Stimulated activated CD4-positive, alpha-beta T cell treated with anti-CD3 and anti-CD28 coated beads, Interleukin-15, amount 100 ng/mL, for 24 hours (primary cell): ENCODE measurements at places on chromosomes 13 and 19.

GRCh38 chr13:32028711-32029110, 2.9 kb upstream of the FRY start:
- no peak for DNase-seq

GRCh38 chr19:19580418-19580817, 38.1 kb downstream of the PBX4 start:
- no peak for DNase-seq

DNA sequence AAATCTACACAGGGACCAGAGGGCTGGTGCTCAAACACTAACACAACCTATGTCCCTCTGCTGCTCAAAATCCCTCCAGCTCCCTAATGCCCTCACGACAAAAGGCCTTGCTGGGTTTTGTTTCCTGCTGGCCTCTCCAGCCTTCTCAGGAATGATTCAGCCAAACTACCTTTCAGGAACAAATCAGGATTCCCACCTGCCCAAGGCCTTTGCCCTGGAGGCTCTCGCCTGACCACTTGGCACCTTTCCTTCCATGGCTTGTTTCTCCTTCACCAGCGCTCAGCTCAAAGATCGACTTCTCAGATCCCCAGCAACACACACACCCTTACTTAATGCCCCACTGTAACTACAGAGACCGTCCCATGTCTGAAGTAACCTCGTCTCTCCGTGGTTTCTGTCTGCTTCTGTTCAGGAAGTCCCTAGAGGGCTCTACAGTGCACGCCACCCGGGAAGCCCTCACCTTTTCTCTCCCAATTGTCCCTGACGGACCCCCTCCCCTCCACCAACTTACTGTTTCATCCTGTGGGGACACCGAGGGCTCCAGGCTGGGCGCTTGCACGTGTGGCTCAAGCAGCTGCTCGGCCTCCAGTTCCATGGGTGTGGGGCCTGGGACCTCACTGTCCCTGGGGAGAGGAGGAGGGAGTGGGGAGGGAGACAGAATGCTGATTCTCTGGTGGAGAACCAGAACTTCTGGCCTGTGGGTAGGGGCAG, 3.2 kb upstream of the SIX5 start:
- no peak for DNase-seq

- DNase-seq = no peak
Observed at GRCh38 chr13:63307228-63307627, 1891.6 kb upstream of the PCDH20 start.

DNA sequence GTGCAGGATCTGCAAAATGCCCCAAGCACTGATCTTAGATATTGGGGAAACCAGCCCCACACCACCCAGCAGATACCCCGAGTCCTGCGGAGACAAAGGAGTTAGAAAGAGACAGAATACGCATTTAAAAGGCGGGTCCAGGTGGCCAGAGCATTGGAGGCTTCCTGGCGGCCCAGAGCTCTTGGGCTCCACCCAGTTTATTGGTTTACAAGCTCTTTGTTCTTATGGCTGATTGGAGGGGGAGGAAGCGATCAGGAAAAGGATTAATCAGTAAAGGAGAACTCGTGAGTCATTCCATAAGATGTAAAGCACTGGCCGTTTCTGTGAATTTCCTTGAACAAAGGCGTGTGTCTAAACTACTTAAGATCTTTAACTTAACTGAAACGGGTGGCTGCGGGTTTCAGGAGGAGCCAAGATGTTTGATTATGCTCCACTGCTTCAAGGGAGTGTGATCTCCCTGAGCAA, 926 bp downstream of the ZNF587 start:
- peak; percentile 38 for DNase-seq

DNA sequence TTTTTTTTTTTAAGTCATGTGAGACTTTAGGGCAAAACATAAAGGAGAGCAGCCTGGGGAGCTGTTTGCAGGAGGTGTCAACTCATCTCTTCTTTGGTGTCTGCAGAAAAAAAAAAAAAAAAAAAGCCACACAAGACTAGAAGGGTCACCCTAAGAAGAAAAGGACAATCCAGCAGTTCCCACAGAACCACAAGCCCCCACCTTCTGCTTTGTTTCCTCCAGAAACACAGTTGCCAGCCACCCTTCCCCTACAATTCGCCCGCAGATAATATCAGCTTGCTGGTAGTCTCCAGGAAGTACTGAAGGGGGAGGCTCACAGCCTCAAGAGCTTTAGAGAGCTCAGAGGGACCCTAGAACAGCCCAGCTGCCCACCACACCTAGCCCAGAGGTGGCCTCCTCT, 22.3 kb upstream of the ZBTB7A start:
- no peak for DNase-seq

DNA sequence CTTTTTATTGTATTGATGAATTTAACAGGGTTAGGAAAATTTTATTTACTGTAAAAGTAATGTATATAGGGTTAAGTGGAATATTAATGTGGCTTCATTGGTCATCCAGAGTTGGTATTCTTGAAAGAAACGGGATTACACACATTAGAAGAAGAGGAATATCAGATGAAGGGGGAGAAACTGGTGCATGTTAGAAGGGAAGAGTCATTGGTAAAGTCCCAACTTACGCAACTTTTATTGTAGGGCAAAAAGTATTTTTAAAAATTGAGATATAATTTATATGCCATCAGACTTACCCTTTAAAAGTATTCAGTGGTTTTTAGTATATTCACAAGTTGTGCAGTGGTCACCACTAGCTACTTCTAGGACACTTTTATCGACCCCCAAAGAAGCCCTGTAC, 47.3 kb downstream of the DNAJC3 start:
- no peak for DNase-seq

- no peak for DNase-seq
Observed at GRCh38 chr13:38981096-38981495, 9.5 kb downstream of the STOML3 start.

- peak; percentile 74 for DNase-seq
Observed at GRCh38 chr19:45638930-45639729, at the start of gene EML2. EML2 (minus strand) TSS chr19:45639397; CDS start chr19:45639376, 21 bp downstream.

DNA sequence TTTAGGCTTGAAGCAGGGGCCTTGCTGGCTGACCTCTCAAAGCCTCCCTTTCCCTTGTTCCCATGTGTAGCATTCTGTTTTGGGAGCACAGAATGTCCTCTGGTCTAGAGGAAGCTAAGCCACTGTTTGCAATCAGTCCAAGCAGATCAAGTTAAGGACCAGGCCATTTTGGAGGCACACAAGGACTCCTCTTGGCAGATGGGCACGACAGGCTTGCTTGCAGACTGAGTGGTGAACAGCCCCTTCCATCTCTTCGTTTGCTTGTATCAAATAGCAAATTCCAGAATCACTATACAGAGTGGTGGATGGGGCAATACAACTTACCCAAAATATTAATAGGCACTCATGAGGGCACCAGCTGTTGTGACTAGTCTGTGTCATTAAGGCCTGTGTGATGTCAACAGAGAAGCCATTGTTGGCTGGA, 215.5 kb upstream of the SERP2 start:
- no peak for DNase-seq

GRCh38 chr13:111956261-111957151, 110.4 kb upstream of the SOX1 start:
- no peak for DNase-seq

GRCh38 chr19:35468637-35469036, 20.6 kb downstream of the FFAR2 start:
- DNase-seq = peak; percentile 69

DNA sequence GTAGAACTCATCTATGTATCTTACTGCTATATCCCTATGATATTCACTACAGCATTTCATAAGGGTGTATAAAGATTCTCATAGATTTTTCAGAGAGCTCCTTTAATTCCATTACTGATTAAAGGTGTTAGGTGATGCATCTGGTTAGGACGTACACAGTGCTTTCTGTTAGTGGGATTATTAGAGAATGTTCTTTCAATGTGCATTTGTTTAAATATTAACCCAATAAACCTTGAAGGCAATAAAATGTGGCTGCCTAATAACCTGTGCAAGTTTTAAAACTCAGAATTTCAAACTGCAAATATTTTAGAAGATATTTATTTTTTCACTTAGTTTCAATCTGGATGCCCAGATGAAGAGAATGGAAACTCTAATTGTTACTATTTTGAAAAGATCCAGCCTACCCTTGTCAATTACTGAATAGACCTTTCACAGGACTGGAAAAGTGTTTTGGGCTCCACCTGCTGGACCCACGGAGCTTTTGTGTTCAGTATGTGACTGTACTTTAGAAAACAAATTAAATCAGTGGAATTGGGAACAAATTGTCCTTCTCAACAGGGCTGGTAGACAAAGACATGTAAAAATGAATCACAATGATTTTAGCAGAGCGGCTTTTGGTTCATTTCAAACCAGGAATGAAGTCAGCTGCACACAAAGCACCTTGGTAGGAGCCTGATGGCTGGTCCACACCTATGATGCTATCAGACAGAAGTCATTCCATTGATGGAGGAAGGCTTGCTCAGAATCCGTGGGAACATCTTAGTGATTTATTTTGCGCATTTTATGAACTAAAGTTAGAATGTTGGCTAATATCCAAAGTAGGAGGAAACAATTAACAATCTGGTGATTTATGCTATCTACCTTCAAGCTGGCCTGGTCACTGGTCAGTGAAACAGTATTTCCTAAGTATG, 89.4 kb upstream of the RAP2A start:
- peak; percentile 61 for DNase-seq

GRCh38 chr13:105814219-105814901, 721.1 kb downstream of the EFNB2 start:
- DNase-seq = no peak

GRCh38 chr13:29505950-29506349, 89.5 kb downstream of the SLC7A1 start:
- no peak for DNase-seq

GRCh38 chr13:36639610-36640009, 34.2 kb upstream of the SERTM1 start:
- DNase-seq = no peak

- peak; percentile 87 for DNase-seq
Observed at GRCh38 chr19:12723641-12724426, at the start of gene TNPO2. TNPO2 (minus strand) TSS chr19:12723932; CDS start chr19:12720977, 2,955 bp downstream.

DNA sequence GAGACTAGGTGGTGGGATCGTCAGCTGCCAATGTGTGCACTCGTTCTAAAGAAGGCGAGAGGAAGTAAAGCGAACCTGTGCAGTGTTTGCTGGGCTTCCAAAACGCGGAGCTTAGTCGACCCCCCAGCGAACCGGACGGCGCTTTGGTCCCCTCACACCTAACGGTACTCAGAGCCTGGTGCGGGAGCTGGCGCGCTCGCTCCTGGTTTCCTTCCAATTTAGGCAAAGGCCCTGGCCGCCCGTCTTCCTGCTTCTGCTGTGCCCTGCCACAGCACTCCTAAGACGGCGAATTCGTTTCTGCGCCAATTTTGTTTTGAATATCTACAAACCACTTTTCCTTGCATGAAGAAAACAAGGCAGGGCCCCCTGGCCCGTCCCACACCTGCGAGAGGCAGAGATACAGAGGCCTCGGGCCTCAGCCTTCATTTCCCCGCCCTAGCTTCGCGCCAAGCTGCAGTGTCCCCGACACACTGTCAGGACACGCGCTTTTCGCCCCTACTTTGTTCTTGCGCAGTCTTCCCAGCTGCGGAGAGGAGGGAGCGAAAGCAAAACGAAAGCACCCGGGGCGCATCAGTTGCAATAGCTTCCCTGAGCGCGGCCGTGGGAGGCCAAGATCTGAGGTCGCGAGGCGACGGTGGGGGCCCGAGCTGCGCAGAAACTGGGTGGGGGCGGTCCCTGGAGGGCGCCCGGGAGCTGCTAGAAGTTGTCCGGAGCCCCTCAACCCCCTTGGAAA, 111.9 kb downstream of the KCNRG start:
- peak; percentile 71 for DNase-seq

DNA sequence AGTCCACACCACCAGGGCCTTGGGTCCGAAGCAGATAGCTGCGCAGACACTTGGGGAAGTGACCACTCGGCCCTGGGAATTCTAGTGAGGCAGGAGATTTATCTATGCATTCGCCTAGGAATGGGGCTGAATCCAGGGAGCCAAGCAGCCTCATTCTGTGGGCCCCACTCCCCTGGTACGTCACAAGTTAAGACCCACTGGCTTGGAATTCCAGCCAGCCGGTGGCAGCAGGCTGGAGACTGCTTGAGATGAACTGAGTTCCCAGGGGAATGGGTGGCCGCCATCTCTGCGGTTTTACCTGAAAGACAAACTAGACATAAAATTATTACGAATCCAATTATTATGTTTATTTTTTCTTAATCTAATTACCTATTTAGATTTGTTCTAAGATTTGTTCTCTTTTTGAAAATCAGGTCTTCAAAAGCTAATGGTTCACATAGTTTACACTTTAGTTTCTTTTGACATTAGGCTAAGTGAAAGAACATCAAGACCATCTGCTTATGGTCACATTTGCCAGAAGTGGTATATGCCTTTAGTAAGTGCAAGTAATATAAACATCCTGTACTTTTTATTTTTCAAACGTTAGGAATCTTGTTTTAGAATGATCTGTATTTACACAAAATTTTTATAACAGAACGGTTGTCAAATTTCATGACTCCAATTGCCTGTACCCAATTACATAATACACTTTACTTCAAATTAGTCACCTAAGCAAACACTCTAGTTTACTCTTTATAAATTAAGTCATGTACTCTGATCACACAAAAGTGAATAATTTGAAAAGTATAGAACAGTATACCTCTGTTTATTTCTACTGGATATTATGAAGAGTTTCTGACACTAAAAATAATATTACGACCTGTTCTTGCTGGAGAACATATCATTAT, 74.4 kb downstream of the SLITRK6 start:
- DNase-seq = no peak

DNA sequence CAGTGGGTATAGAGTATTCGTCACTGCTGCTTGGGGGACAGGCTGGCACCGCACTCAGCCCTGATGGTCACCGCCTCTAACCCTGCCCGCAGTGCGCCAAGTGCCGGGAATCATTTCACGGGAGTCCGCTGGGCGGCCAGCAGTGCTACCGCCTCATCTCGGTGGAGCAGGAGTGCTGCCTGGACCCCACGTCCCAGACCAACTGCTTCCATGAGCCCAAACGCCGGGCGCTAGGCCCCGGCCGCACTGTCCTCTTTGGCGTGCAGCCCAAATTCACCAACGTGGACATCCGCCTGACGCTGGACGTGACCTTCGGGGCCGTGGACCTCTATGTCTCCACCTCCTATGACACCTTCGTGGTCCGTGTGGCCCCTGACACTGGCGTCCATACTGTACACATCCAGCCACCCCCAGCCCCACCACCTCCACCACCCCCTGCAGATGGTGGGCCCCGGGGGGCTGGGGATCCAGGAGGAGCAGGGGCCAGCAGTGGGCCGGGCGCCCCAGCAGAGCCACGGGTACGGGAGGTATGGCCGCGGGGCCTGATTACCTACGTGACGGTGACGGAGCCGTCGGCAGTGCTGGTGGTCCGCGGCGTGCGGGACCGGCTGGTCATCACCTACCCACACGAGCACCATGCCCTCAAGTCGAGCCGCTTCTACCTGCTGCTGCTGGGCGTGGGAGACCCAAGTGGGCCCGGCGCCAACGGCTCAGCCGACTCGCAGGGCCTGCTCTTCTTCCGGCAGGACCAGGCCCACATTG, 14.5 kb downstream of the CNFN start:
- DNase-seq = no peak

DNA sequence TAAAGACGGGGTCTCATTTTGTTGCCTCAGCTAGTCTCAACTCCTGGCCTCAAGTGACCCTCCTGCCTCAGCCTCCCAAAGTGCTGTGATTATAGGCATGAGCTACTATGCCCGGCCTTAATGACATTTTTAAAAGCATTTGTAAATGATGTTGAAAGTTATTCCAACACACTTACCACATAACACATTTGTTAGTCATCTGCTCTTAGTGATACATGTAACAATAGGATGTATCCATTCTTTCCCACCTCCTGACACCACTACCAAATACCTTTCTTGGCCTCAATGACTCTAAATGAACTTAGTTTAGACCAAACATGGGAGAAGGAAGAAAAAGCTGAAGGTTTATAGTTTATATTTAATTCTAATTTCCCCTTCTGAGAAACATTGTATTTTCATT, 59.8 kb upstream of the MEDAG start:
- DNase-seq = no peak
